ENCODE measurements at places on chromosomes 11 and 22.

- no peak for DNase-seq
These were observed 72.4 kb upstream of the LRRC55 start for GRCh38 chr11:57109331-57109730.

GRCh38 chr22:48631288-48631863 is 1196.3 kb downstream of the BRD1 start:
- no peak for DNase-seq

- no peak for DNase-seq
These were observed 216.0 kb upstream of the ISX start for GRCh38 chr22:34849965-34850364.

DNA sequence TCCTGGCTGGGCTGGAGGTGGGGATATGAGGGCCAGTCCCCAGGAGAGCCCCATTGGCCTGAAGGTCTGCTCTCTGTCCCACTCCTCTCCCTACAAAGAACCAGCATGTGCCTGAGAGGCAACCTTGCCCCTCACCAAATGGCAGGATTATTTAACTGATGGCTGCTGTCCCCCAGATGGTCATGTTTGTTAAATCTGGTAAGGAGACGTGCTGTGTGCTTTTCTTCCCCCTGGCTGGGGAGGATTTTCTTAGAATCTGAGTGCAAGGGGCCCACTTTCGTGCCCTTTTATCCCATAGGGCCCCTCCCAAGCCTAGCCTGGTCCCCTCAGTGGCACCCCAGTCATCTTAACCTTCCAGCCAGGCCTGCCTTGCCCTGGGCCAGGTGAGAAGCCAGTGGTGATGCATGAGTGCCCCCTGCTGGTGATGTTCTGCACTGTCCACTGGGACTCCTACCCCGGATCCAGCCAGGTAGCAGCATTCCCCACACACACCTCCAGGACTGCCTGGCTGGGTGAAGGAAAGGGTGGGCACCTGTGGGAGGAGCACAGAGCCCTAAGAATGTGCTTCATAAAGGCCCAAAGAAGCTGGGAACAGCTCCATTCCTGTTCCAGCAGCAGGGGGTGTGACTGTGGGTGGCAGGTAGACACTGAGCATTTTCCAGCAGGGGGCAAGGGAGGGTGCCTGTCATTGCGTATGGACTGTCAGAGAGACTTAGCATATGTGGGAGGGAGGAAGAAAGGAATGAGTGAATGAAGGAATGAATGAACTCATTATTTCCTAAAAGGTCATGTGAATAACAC is 28.9 kb downstream of the MFNG start:
- DNase-seq = peak; percentile 69

- no peak for DNase-seq
These were observed 55.9 kb upstream of the BARX2 start for GRCh38 chr11:129319751-129320150.

DNA sequence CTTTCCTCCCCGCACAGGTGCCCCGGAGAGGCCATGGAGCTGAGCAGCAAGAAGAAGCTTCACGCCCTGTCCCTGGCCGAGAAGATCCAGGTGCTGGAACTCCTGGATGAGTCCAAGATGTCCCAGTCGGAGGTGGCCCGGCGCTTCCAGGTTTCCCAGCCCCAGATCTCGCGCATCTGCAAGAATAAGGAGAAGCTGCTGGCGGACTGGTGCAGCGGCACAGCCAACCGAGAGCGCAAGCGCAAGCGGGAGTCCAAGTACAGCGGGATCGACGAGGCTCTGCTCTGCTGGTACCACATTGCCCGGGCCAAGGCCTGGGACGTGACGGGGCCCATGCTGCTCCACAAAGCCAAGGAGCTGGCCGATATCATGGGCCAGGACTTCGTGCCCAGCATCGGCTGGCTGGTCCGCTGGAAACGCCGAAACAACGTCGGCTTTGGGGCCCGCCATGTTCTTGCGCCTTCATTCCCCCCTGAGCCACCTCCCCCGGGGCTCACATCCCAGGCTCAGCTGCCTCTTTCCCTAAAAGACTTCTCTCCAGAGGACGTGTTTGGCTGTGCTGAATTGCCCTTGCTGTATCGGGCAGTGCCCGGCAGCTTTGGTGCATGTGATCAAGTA is 1.3 kb downstream of the TIGD3 start:
- DNase-seq = no peak

GRCh38 chr11:66408488-66409214 is 12.2 kb upstream of the NPAS4 start:
- peak; percentile 95 for DNase-seq

DNA sequence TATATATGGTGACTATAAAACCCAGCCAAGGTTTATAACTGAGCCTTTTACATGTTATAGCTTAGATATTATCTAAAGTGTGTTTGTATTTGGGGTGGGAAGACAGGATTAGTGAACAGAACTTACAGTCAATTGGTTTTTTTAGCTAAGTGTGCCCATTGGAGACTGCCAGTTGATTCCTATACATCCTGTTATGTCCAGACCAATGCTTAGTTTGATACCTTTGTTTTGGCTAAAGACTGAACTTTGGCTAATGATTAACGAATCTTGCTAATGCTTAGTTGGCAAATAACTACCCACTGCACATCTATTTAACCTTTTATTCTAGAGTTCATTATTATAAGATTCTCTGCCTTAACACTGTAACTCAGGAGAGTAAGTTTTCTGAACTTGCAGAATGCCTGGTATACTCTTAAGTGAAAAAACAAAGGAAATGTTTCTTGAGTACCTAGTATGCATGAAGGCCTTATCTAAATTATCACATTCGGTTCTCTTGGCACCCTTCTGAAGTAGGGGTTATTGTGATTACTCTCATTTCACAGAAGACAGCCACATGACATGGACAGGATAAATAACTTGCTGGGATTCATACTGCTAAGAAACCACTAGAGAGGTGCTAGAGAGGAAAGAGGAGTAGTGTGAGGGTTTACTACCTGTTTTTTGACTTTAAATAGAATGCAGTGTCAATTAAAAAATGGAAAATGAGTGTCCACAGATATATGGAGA is 54.0 kb downstream of the KREMEN1 start:
- no peak for DNase-seq

GRCh38 chr11:110518809-110519514 is 89.2 kb downstream of the FDX1 start:
- no peak for DNase-seq

All from T-helper 2 cell (primary cell).